ENCODE measurements at places on chromosomes 5 and 9.

GRCh38 chr5:3925022-3925421 lies 329.4 kb downstream of the IRX1 start:
- no peak for DNase-seq

DNA sequence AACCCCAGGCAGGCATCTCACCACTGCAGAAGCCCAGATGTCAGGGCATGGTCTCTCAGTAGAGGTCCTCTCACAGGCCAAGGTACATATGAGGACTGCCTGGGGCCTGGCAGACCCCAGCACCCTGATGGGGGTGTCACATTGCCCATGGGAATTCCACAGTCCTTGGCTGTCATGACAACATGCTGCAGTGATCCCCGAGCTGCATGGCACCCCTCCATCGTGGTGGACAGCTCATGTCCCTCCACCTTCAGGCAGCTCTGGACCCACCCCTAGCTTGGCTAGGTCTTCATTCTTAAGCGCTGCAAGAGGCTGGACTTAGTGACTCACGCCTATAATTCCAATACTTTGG lies 74.1 kb upstream of the LRRTM2 start:
- DNase-seq = no peak

DNA sequence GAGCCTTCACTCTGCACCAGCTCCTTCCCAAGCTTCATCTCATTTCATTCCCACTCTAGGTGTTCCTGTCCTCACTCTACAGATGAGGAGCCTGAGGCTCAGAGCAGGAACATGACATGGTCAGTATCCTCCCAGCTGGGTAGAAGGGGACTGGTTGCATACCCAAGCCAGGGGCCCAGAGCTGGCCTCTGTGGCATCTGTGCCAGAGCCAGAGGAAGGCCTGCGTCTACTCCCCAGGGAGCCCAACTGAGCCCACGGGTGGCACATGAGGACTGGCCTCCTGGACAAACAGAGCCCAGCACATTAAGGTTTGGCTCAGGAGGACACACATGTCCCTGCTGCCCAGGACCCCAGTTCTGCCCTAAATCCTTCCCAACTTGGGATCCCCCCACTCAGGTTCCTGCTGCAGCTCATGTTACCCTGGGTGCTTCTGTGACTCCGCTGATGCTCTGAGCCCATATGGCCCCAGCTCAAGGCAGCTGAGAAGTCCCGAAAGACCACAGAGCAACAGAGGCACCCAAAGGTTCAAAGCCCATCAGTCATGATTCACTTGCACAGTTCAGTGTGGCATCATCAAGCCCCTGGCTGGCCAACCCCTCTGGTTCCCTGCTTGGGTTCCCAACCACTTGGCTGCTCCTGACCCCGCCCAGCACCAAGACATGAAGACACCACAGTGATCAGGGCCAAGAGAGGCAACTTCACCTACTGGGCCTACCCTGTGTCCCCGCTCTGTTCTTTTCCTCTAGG lies 8.5 kb upstream of the NEURL1B start:
- no peak for DNase-seq

DNA sequence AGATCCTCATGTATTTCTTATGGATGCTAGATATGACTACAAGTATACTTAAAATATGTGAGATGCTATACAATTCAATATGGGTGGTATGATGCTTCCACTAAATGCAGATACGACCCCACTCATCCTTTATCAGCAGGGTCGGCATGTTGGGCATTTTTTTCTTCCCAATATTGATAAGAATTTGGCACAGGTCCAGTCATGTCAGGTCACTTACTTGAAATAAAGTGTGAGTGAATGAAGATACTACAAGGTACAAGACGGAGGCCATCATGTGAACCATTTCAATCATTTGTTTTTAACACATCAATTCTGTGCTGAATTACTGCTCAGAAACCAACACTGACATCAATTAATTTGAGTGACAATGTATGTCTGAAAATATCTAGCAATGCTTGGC lies 146.9 kb upstream of the GNA14 start:
- no peak for DNase-seq

DNA sequence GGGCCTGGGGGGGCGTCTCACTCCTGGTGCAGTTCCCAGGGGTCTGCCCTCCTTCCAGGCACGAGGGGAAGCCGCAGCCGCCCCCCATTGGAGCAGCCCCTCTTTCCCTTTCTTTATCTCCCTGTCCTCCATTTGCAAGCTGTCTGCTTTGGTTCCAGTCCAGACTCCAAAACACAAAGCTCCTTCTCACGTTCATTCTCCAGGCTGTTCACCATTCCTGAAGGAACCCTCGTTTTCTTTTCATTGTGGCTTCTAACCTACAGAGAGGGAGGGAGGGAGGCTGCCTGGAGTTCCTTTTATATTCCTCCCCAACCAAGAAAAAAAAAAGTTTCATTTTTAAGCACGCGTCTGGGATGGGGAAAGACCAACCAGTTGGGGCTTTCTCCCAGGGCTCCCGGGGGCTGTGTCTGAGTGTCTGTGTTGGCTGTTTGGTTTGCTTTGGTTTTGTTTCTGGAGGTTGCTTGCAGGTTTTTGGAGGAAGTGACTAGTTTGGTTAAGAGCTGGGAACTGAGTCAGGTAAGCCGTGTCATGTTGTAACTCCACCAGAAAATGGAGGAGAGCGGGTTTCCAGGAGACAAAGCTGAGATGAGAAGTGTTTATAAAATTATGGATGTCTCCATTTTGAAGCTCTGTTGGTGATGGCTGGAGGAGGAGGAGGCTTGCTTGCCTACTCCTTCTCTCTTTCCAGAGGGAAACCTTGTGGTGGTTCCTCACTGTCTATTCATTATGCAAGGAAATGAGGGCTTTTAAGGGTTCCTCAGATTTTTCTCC lies 1.6 kb downstream of the ZNF462 start:
- no peak for DNase-seq

GRCh38 chr5:170225326-170226128 lies 7.3 kb upstream of the C5orf58 start:
- peak; percentile 76 for DNase-seq

DNA sequence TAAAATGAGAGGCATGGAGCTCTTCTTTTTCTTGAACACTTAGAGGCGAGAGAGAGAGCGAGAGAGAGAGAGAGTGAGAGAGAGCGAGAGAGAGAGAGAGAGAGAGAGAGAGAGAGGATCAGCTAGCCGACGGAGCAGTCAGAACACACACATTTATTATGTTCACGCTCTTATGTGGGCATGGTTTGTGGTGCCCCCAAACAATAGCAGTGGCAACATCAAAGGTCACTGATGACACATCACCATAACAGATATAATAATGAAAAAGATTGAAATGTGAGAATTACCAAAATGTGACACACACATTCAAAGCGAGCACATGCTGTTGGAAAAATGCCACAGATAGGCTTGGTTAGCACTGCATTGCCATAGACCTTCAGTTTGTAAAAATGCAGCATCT lies 116.1 kb downstream of the KDM4C start:
- DNase-seq = peak; percentile 69

DNA sequence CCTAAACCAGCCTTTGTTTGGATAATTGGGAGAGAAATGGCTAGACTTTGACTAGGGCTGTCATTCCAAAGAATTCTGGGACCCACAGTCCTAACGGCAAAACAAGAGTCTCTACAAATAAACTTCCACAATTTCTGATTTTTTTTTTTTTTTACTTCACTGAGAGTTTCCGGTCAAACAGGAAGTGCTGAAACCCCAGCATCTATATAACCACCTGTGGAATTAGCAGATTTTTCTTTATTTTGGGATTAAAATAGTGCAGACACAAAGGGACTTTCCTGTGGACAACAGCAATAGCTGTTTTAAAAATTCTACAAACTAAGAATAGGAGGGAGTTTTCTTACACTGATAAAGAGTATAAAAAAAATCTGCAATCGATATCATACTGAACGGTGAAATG lies 157.4 kb downstream of the ARSB start:
- DNase-seq = no peak

GRCh38 chr5:181224390-181225229 lies 1.5 kb downstream of the TRIM41 start:
- DNase-seq = peak; percentile 44

GRCh38 chr5:80919678-80920196 lies 40.4 kb upstream of the RASGRF2 start:
- DNase-seq = no peak

GRCh38 chr5:150246835-150247234 lies 42.7 kb downstream of the CAMK2A start:
- DNase-seq = no peak

DNA sequence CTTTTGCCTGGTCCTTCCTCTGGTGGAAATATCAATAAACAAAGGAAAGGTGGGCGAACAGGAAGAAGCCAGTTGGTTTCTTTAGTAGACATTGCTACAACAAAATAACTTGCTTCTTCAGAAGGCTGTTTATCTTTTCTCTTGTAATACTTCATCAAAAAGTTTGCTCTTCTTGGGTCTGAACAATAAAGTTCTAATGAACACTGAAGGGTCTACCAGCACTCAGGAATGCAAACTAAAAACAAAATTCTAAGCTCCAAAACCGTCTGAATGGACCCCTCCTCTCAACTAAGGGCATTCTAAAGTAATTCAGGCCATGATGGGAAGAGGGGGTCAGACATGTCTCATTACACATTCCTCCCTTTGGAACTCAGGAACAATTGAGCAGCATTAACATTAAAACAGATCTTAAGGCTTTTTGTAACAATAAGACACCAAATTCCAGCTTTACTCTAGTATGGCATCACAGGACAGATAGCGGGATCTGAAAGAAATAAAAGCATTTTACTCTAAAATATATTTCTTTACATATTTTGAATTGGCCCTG lies 2.3 kb downstream of the TBCA start:
- DNase-seq = no peak

- no peak for DNase-seq
These were observed 121.3 kb upstream of the CDH18 start for GRCh38 chr5:20109326-20109725.

GRCh38 chr5:87770601-87771121 lies 357.9 kb upstream of the CCNH start:
- DNase-seq = no peak

GRCh38 chr5:14739981-14740380 lies 75.5 kb downstream of the OTULIN start:
- no peak for DNase-seq

GRCh38 chr5:79837761-79838551 lies 148.3 kb downstream of the CMYA5 start:
- DNase-seq = no peak

- no peak for DNase-seq
These were observed 302.0 kb upstream of the RGMB start for GRCh38 chr5:98471458-98471857.

DNA sequence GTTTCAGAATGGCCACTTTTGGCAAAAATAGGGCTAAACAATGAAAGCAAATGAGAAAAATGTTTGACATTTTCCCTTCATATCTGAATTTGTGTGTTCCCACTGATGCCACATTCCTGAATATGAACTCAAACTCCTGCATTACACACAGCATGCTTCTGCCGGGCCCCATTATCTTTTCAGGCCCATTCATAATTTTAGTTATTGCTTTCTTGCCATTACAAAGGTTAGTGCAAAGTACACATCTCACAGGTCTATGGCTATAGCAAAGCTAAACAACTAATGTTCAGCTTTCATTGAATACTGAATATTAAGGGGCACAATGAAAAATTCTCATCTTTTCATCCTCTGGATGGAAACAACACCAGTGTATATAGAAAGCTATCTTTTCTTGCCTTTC lies 568.9 kb upstream of the ZNF608 start:
- DNase-seq = no peak

DNA sequence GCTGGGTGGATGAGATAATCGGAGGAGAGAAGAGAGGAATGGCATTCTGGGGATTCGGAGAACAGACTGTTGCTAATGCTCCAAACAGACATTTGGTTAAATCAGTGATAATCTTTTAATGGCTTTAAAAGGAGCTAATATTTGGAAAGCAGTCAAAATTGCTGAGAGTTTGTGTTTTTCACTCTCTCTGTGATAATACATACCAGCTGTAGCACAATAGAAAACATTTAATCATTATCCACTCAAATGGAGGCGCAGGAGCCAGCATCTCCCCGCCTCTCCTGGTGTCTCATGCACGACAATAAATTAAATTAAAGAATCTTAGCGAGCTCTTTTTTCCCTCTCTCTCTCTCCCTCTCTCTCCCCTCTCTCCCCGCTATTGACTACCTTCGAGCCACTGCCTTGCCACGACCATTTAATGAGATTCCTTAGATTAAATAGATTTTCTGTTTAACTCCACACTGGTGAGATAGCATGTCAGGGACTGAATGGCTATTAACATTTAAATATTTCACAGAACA lies 268.6 kb upstream of the MVB12B start:
- no peak for DNase-seq

DNA sequence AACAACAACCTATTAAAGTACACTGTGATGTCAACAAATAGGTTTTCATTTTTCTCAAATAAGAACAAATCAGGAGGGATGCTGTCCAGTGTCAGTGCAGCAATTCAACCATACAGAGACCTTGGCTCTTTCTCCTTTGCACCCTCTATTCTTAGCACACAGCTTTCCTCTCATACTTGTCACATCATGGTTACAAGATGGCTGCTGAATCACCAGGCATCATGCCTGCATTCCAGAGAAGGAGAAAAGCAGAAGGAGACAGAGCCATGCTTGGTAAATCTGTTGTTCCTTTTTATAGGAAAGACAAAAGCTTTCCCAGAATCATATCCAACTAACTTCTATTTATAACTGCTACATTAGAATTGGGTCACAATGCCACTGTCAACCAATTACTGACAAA lies 124.7 kb upstream of the VLDLR start:
- DNase-seq = no peak

- no peak for DNase-seq
These were observed at the start of gene RGS7BP for GRCh38 chr5:64505769-64506566. RGS7BP (plus strand) TSS chr5:64506015; CDS start chr5:64506625, 610 bp downstream.

Measured in CD4-positive, alpha-beta T cell treated with Interleukin-4 for 4 hours (primary cell).